Stimulated activated CD4-positive, alpha-beta T cell treated with anti-CD3 and anti-CD28 coated beads, Interleukin-15, amount 100 ng/mL, for 1 hour (primary cell): ENCODE measurements at places on chromosomes 5 and 9.

DNA sequence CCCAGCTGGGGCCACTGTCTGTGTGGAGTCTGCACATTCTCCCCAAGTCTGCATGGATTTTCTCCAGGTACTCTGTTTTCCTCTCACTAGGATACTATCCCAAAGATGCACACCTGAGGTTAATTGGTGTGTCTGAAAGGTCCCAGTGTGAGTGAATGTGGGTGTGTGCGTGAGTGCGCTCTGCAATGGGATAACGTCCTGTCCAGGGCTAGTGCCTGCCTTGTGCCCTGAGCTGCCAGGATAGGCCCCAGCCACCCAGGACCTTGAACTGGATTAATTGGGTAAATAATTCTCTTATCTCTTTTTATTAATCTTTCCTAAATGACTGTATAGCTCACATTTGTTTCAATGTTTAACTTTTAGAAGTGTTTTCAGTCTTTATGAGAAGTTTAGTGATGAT, 11.5 kb upstream of the PANK3 start:
- no peak for DNase-seq

- DNase-seq, result no peak
These were observed 123.8 kb upstream of the LPCAT1 start for GRCh38 chr5:1647580-1647979.

GRCh38 chr5:90184764-90185163, 224.8 kb downstream of the CETN3 start:
- DNase-seq, result no peak

GRCh38 chr5:2047341-2047927, 164.7 kb upstream of the IRX4 start:
- no peak for DNase-seq

- no peak for DNase-seq
These were observed 69.0 kb downstream of the GAPVD1 start for GRCh38 chr9:125330587-125330986.

- DNase-seq, result no peak
These were observed 5.6 kb upstream of the PPP2R2B start for GRCh38 chr5:146884066-146884626.

GRCh38 chr9:104635456-104635855, 17.5 kb upstream of the OR13C9 start:
- DNase-seq, result no peak

DNA sequence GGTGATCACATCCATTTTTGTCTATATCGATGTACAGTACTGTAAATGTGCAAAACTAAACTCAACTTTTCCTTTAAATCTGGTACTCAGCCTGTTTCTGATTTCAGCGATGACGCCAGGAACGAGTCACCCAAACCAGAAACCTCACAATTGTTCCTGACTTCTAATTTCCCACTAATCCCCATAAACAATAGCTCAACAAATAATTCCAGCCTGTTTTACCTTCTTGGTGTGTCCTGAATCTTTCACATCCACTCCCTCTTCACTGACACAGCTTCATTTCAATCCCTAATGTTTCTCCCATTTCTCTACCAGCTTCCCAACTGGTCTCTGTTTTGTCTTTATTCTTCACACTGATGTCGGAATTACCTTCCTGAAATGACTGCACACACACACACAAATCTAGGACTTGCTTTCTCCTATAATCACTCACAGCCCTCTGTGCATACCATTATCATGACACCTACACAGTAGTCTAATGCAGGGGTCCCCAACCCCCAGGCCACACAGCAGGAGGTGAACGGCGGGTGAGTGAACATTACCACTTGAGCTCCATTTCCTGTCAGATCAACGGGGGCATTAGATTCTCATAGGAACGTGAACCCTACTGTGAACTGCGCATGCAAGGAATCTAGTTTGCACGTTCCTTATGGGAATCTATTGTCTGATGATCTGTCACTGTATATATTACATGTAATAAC, 97.8 kb upstream of the SLC30A5 start:
- DNase-seq, result no peak

- DNase-seq, result no peak
These were observed 28.7 kb downstream of the ANKRD33B start for GRCh38 chr5:10592601-10593000.

GRCh38 chr9:136840140-136840876, 2.0 kb upstream of the AJM1 start:
- DNase-seq, result no peak

DNA sequence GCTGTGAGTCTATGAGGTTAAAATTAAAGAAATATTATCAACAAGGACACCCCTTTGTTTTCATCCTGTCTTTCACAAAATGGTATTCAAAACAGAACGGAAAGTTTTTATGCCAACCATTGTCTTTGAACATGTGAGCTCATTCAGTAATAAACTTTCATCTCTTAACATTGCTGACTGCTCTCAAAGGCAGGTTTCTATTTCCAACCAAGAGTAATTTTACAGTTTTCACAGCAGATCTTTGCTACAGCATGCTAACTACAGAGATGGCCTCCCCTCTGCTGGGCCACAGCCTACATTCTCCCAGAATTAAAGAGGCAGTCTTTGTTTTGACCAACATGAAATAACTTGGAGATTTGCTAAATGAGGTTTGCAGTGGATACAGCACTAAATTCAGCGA, 101.5 kb downstream of the DMRT2 start:
- no peak for DNase-seq

GRCh38 chr5:115709585-115709984, 83.7 kb upstream of the TMED7 start:
- no peak for DNase-seq

- no peak for DNase-seq
These were observed 36.1 kb upstream of the NDFIP1 start for GRCh38 chr5:142072488-142072887.
